GM03348 (cell line): ENCODE measurements at places on chromosomes 16 and 17.
A peak's percentile ranks its signal among the peaks of the same experiment; 100 is the strongest.

GRCh38 chr17:55093353-55093752, 124.8 kb downstream of the STXBP4 start:
- DNase-seq: no peak

- DNase-seq: peak; percentile 69
Observed at GRCh38 chr17:42287305-42287976, 857 bp upstream of the STAT5A start.

- no peak for DNase-seq
Observed at GRCh38 chr17:4853208-4853671, 20.1 kb downstream of the MINK1 start.

- DNase-seq: no peak
Observed at GRCh38 chr17:50021681-50022370, 26.8 kb upstream of the DLX3 start.

GRCh38 chr17:74210191-74211140, 2.9 kb upstream of the TTYH2 start:
- peak; percentile 90 for DNase-seq

- DNase-seq: no peak
Observed at GRCh38 chr16:86061721-86062120, 162.8 kb downstream of the IRF8 start.

- peak; percentile 98 for DNase-seq
Observed at GRCh38 chr16:30657866-30658730, at the start of gene FBRS. FBRS (plus strand) TSS chr16:30658431; CDS start chr16:30659519, 1,088 bp downstream.

DNA sequence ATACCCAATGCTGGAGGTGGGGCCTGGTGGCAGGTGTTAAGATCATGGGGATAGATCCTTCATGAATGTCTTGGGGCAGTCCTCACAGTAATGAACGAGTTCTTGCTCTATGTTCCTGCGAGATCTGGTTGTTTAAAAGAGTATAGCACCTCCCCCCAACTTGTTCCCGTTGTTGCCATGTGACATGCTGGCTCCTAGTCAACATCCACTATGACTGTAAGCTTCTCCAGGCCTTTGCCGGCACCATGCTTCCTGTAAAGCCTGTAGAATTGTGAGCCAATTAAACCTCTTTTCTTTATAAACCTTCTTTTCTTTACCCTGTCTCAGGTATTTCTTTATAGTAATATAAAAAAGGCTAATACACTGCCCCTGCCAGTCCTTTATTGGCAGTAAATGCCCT, 33.3 kb downstream of the RANBP10 start:
- no peak for DNase-seq
